ENCODE measurements at places on chromosomes 4 and X.

DNA sequence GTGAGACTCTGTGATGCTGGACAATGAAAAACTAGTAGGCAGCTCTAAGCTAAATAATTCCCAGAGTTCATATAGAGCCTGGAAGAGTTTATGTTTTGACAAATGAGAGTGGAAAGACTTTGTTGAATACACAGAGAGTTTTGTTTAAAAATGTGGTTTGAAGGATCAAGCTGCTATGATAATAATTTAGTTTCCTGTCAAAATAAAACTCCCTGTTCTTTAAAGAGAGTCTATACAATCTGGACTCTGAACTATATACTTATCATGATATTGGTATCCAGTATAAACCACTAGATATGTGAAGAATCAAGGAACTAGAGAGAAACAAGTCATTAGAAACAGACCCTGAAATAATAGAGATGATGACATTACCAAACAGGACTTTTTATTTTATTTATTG, 158.6 kb downstream of the C4orf33 start:
- DNase-seq: no peak

- DNase-seq: no peak
Observed at GRCh38 chrX:66675541-66675940, 36.7 kb upstream of the EDA2R start.

DNA sequence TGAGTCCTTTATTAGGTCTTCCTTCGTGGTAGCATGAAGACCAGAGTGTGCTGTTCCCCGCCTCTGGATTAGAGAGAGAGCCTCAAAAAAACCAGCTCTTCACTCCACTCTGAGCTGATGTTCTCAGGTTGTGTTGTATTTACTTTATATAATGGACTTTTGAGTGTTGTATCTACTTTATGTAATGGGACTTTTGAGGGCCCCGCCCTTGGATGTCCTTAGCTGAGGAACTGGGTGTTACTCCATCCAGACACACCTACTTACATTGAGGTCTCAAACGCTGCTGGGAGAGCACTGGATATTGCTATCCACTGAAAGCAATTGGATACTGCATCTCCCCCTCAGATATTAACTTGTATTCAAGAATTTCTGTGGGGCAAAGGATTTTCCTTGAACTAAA, 28.2 kb downstream of the ATP8A1 start:
- no peak for DNase-seq

DNA sequence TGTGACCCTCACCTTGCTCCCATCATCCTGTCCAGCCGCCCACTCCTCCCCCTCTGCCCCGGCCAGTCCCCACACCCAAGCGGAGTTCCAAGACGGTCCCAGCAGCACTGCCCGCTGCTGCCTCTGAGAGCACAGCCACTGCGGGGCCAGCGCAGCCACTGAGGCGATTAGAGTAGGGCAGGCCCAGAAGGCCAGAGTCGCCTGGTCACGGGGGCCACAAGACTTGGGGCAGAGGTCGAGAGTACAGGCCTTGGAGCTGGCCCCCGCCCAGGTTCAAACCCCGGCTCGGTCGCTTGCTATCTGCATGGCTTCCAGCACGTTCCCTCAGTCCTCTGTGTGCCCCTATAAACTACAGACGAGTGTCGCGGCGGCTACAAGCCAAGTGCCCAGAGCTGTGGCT, 53.2 kb upstream of the ADRA2C start:
- DNase-seq: no peak

DNA sequence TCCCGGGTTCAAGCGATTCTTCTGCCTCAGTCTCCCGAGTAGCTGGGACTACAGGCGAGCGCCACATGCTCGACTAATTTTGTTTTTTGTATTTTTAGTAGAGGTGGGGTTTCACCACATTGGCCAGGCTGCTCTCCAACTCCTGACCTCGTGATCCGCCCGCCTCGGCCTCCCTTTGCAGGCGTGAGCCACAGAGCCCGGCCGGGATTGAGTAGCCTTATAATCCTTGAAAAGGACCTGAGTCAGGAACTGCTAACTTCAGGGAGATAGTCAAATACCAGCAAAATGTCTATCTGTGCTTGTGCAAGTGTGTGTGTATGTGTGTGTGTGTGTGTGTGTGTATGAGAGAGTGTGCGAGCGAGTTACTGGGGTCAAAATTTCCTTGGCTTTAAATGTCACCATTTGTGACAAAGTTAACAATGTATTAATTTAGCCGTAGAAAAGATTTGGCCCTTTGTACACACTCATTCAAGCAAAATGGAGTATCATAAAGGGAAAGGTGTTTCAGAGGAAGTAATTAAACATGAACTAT, 1.8 kb upstream of the KDM6A start:
- DNase-seq: peak; percentile 15

DNA sequence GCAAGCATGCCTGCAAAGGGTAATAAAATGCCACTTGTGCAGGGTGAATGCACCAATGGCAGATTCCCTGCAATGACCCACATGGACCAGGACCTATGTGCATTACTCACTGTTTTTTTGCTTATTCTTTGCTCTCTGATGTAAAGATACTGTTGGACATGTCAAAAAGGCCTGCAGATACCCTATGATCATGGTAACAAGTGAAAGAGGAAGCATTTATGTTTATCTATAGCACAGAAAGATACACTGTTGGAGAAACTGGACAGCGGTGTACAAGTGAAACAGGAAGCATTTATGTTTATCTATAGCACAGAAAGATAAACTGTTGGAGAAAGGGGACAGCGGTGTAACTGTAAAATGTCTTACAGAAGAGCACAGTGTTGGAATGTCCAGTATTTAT, 127.5 kb downstream of the PAPSS1 start:
- no peak for DNase-seq

DNA sequence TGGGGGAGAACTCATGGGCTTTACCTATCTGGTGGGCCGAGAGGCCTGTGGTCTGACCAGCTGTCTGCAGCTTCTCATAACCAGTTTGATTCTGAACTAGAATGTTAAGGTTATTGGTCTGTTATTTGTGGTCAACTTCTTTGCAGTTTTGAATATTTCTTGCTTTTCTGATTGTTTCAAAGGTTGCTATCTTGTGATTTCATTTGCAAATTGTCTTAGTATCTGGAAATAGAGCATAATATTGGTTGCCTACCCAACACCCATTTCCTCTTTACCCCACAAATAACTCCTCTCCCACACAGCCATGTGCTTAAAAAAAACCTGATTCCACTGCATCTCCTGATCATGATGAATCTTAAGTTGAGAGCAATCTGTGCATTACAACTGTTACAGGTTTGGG, 39.1 kb upstream of the BMP2K start:
- DNase-seq: no peak

DNA sequence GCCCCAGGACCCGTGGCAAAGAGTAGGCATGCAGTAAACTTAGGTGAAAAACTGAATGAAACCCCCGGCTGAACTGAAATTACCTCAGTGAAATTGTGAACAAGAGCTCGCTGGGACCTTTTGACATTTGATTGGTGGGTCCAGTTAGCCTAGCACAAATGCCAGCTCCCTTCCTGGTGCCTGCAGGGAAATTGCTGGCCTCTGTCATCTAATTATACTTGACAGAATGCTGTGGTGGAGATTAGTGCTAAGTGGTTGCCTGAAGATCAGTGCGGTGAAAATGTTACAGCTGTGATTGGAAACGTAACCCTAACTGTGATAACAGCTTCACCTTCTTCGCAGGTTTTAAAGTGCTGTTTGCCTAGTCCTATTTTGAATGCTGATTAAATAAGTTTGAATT, 43.0 kb downstream of the ADD1 start:
- no peak for DNase-seq

GRCh38 chr4:150491132-150492049, 90.6 kb upstream of the MAB21L2 start:
- no peak for DNase-seq

DNA sequence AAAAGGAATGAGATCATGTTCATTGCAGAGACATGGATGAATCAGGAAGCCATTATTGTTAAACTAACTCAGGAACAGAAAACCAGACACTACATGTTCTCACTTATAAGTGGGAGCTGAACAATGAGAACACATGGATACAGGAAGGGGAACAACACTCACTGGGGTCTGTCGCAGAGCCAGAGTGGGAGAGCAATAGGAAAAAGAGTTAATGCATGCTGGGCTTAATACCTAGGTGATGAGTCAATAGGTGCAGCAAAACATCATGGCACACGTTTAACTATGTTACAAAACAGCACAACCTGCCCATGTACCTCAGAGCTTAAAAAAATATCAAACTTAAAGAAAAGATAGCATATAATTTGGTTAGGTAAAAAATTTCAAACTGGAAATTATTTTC, 281.4 kb downstream of the PABPC4L start:
- no peak for DNase-seq

GRCh38 chr4:168885400-168885799, 124.7 kb downstream of the CBR4 start:
- no peak for DNase-seq

DNA sequence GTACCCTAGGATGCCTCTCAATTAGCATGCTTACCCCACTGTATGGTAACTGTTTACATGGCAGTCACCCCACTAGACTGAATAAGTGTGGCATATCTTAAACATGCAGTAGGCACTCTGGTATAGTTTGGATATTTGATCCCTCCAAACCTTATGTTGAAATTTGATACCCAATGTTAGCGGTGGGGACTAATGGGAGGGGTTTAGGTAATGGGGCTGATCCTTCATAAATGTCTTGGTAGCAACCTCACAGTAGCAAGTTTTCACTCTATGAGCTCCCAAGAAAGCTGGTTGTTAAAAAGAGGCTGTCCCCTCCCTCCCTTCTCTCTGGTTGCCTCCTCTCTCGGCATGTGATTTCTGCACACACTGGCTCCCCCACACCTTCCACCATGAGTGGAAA, 10.1 kb downstream of the TMEM150C start:
- no peak for DNase-seq

GRCh38 chr4:10108818-10109783, 7.5 kb downstream of the WDR1 start:
- no peak for DNase-seq

DNA sequence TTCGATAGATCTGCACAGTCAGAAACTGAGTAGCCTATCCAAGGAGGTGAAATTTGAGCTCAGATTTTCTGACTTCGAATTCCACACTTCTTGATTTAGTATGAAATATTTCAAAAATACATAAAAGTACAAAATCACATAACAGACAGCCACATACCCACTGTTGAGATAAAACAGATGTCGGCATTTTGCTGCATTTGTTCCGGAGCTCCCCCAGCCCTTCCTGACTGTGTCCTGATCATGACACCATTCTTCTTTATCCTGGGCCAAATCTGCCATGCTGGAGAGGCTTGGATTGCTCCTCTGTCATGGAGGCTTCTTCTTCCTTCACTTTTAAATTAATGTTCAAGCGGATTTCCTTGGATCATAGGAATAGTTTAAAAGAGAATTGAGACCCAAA, 124.2 kb upstream of the RBPJ start:
- no peak for DNase-seq

DNA sequence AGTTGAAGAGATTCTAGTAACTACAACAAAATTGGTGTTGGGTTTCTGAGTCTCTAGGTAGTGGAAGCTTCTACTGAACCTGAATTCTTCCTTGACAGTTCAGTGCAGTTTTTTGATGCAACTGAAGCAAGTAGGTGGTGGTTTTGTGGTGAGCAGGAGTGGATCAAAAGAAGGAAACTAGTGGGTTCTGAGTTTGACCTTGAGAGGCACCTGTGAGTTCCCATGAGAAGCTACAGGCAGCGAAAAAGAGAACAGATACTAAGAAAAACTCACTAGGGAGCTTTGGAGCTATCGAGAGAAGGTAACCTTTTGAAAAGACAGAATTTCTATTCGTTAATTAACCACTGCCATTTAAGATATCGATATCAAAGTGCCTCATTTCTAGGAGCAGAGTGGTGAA, 145.2 kb downstream of the PDHA2 start:
- no peak for DNase-seq

- DNase-seq: no peak
Observed at GRCh38 chr4:98609934-98610333, 48.5 kb downstream of the TSPAN5 start.

- DNase-seq: no peak
Observed at GRCh38 chrX:114712466-114712865, 128.6 kb downstream of the HTR2C start.

- DNase-seq: peak; percentile 51
Observed at GRCh38 chr4:48602222-48602621, 112.2 kb downstream of the ZAR1 start.

DNA sequence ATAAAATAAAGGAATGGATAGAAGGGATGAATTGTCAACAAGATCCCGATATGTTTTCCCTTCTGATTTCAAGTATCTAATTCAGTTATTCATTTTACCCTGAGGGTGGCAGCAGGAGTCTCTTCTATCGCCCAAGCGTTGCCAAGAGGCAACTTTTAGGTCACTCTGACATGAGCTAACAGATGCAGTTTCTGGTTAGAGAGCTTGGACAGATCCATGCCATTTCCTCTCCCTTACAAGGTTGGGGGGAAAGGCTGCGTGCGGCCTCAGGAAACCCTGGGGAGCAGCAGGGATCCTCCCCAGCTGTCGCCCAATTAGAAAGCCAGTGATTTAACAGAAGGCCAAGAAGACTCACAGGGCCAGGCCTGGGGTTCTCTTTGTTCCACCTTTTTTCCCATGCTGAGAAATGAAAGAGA, 35.3 kb upstream of the WAS start:
- peak; percentile 65 for DNase-seq

- DNase-seq: no peak
Observed at GRCh38 chrX:54044877-54045338, 635 bp upstream of the PHF8 start.

- DNase-seq: no peak
Observed at GRCh38 chrX:4588056-4588455, 874.6 kb upstream of the PRKX start.

DNA sequence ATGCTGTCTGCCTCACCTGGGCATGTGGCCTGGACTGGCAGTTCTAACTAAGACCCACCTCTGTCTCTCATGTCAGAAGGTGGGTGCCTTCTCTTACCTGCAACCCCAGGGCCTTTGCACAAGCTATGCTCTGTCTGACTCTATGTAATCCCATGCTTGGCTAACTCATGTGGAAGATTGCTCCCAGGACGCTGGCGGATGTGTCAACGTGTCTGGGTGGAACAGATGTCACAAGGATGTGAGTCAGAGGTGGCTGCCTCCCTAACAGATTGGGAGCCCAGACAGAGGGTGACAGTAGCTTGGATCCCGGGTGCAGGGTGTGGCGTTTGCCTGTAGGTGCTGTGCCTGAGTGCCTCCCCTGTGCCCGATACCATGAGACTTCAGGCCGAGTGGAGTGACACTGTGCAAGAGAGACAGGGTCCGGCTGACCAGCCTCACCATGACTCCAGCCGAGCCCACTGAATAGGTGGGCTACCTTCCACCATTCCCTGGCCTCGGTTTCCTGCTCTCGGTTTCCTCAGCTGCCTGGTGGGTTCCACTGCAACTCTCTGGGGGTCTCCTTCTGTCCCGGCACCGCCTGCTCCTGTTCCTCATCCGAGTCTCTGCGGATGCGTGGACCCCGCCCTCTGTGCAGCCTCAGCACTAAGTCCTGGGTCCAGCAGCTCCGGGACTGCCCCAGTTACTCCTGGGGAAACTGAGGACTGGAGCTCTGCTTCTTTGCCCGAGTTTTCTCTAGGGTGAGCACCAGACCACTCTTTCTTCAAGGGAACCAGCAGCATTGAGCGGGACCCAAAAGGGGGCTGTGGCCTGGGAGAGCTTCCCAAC, 11.0 kb downstream of the SH3BP2 start:
- DNase-seq: peak; percentile 46
